Endothelial cell of umbilical vein (primary cell): ENCODE measurements at places on chromosomes 11 and 22.

- DNase-seq = no peak
Measured at GRCh38 chr11:71532036-71532610, 5.1 kb downstream of the KRTAP5-7 start.

DNA sequence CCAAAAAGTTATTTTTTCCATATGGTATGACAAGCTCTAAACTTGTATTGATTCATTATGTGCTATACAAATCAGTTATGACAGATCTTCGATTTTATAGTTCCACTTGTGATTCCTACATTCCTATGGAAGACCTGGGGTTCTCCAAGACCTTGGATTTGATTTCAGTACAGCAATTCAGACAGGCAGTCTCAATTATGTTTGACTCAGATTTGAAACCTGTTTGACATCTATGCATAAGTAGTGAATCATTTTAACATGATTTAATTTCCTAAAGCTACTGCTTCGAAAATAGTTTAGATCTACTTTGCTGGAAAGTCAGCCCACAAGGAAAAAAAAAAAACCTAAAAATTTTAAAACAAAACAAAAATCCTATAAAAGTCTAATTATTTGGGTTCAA, 820.4 kb downstream of the LUZP2 start:
- no peak for DNase-seq

GRCh38 chr11:113668255-113668654, 37.9 kb downstream of the TMPRSS5 start:
- DNase-seq = no peak

- DNase-seq = peak; percentile 18
Measured at GRCh38 chr11:96229354-96229977, 113.5 kb downstream of the MAML2 start.

DNA sequence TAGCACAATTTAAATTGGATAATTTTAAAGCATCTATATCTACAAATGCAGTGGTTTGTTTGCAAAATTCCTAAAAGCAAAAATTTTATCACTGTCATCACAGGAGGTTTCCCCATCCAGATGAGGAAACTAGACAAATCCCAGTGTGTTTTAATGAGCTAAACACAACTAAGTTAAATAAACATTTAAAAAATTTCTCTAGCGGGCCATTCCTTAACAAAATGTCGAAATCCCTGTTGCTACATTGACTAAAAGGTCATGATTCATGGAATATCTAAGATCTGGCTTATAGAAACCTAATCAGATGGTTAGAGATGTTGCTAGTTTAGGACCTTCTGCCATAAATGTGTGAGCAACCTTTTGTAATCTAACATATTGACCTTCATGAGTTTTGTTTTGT, 107.3 kb upstream of the BDNF start:
- no peak for DNase-seq

DNA sequence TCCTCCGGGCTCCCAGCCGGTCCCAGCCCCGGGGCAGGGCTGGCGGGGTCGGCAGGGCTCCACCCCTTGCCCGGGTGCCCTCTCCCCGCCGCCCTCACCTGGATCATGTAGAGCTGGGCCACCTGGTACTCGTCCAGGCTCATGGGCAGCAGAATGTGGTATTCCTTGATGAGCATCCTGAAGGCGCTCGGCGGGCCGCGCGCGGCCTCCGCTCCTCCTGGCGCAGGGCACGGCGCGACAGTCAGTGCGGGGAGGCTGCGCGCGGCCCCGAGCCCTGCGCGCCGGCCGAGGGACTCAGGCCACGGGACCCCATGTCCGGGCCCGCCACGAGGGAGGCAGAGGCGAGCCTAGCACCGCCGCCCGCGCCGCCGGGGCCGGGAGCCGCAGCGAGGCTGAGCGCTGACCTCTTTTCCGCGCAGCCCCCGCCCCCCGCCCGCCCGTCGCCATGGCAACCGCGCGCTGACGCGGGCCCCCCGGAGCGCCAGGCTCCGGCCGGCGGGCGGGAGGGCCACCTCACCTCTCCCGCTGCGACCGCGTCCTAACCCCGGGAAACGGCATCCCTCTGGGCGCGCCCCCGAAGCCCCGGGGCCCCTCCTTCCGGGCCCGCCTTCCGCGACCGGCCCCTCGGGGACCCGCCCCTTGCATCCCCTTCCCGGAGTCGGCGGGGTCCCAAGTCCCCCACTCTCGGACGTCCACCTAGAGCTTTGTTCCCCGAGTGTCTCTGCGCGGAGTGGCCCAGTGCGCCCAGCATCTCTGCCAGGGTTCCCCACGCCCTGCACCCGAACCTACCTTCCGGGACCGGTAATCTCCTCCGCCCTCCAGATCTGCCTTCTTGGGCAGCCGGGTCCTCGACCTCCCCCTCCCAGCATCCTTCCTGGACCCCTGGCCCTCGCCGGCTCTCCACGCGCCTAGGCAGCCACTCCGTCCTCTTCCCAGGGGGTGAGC, 886 bp downstream of the PITPNM1 start:
- DNase-seq = peak; percentile 9

- DNase-seq = no peak
Measured at GRCh38 chr11:123166071-123166559, 28.9 kb downstream of the CLMP start.

DNA sequence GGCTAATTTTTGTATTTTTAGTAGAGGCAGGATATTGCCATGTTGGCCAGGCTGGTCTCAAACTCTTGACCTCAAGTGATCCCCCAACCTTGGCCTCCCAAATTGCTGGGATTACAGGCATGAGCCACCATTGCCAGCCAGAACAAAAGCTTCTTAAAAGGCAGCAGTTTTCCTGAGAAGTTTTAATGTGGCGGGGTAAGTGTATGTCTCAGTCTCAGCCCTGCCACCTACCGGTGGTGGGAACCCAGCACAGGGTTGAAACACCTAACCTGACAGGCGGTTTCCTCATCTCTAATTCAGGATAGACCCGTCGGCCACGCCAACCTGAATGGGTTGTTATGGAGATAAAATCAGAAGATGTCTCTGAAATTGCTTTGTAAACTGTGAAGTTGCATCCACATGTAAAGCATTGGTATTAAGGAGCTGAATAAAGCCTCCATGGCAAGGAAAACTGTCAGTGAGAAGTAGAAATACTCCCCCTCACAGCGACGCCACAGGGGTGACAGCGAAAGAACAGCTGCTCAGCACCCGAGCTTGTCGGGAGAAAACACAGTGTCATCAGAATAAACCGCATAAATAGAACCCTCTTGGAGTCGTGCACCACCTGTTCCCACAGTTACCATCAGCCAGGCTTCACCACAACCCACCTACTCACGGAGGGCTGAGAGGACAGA, 165.9 kb upstream of the NCAM1 start:
- no peak for DNase-seq

- DNase-seq = no peak
Measured at GRCh38 chr22:50304528-50305392, 2.7 kb downstream of the PLXNB2 start.

DNA sequence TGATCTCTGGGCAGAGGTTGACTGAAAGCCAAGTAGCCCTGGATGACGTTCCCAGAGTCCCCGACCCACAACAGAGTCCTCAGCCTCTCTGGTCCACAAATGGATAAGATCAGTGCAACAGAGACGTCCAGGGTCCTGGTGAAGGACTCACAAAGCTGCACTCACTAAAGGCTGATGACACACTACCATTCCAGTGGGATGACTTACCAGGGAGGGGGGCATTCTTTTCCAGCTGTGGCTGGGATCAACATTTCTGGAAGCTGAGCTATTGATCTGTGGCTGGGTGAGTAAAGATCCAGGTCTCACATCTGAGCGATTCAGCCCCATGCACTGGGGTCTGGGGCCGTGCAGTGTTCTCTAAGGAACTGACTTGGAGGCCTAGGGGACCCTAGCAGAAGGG, 296.2 kb downstream of the NTM start:
- no peak for DNase-seq

DNA sequence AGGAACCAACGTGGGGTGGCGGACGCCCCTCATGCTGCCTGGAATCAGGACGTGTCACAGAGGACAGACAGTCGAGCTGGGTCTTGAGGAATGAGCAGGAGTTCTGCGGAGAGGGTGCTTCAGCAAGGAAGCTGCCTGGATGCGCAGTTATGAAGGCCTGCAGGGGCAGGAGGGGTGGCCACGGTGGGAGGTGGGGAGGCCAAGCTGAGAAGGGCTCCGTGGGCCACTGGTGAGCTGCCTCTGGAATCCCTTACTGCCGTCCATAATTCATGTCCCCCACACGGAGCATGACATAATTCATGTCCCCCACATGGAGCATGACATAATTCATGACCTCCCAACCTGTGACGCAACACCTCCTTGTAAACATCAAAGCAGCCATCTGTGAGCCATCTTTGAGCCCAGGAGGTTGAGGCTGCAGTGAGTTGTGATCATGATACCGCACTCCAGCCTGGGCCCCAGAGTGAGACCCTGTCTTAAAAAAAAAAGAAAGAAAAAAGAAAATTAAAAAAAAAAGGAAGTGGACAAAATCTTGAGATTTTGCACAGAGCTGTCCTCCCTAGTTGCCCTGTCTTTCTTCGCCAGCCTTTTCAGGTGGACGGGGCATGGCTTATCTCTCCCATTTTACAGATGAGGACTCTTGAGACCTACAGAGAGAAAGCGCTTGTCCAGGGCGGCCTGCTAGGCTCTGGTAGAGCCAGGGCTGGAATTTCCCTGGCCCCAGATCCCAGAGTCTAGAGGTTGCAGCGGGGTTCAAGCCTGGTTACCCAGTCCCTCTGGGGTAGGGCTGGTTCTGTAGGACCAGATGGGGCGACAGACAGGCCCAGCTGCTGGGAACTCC, 24.3 kb upstream of the PICK1 start:
- DNase-seq = no peak

- peak; percentile 43 for DNase-seq
Measured at GRCh38 chr11:112555491-112556364, 295.1 kb upstream of the PLET1 start.

DNA sequence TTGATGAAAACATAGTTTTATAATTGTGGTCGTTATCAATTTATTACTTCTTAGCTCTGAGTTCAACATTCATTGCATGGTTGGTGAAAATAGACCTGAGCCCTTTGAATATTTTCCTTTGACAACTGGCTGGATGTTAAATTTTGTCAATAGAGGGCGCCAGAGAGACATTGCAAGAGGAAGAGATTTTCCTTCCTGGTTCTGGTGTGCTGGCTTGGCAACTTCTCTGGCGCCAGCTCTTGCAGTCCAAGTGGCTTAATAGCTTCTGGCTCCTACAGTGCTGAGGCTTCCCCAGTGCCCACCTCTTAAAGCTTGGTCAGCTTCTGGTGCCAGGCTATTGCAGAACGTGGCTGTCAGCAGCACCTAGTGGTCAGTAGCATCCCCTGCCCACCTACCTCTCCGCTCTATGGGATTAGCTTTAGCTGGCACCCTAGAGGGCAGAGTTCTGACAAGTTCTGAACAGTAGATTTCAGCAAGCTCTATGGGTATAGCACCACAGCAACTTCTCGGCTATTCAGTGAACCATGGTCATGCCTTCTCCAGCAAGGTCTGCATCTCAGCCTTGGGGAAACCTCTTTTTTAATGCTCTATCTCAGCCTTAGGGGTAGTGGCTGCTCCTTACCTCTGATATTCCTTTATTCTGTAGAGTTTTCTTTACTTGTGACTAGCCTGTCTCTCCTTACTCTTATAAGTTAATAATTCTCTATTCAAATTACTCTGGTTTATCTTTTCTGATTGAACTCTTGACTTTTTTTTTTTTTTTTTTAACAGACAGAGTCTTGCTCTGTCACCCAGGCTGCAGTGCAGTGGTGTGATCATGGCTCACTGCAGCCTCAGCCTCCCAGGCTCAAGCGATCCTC, 59.4 kb downstream of the ACER3 start:
- DNase-seq = peak; percentile 77

DNA sequence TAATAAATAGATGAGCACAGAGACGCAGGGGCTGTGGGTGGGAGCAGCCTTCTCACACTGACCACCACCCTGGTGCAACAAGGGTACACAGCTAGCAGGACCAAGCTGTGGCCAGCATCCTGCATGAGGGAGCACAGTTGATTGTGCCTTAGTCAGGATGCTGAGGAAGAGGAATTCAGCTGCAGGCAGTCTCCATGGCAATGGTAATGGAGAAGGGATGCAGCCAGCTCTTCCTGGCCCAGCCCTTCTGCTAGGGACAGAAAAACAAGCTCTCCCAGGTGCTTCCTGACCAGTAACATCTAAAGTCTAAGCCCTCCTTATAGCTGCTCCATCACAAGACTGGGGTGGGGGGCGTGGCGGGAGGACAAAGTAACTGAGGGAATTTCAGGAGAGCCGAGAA, 363.5 kb downstream of the BUD13 start:
- no peak for DNase-seq

DNA sequence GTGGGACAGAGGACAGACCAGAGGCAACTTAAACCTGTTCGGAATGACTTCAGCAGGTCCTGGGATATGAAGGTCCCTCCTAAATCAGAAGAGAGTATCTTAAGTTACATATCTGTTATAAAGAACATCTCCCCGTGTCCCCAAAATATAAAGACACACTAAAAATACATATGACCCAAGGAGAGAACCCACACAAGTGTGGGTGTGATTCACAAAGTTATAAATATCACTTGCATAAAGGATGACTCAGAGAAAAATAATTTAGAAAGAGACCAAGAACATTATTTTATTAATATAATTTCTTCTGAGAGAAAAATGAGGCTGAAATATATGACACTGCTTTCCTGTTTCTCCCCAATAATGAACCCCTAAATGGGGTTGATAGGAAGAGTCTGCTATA, 14.2 kb downstream of the OR5B21 start:
- DNase-seq = no peak

GRCh38 chr11:88104408-88104807, 70.8 kb downstream of the RAB38 start:
- DNase-seq = no peak

DNA sequence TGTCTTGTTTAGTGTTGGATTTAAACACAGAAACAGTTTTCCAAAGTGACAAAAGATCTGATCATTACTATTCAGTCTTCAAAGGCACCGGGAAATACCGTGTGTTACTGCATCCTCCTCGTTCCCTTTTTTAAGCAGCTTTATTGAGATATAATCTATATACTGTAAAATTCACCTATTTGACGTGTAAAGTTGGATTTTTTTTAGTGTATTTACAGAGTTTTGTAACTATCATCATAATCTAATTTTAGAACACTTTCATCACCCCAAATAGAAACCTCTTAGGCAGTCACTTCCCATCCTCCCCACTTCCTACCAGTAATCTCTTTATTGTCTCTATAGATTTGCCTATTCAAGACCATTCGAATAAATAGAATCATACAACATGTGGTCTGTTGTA, 1.4 kb downstream of the ANO5 start:
- DNase-seq = no peak

- DNase-seq = no peak
Measured at GRCh38 chr11:65646288-65646957, 8.5 kb downstream of the SIPA1 start.

DNA sequence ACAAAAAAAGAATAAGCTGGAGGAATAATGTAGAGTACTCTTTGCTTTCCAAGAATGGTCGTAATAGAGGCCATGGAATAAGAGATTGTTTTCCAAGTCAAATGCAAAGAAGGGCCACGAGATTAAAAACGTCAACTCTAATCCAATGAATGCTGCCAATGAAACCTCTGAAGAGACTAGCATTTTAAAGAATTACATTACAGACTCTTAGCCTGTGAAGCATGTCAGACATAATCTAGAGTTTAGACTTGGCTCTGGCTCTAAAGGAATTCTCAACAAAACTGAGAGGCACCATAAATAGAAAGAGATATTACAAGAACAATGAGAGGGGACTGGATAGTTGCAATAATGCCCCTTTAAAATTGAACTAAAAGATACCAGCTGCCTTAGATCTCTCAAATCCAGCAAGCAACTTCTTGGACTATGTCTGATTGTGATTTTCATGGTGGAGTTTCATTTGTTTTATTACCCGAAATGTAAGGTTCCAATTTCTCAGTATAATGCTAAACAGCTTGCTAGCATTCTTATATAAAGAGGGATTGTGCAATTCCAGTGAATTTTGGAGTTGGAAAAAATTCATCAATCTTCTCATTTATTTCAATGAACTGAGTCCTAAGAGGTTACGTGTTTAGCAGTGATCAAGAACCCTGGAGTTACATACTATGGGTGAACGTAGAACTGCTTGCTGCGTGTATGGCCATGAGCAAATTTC, 5.6 kb downstream of the ETS1 start:
- no peak for DNase-seq
